Hindlimb muscle (tissue), 1 donor: ENCODE measurements at places on chromosomes 2 and 18.

DNA sequence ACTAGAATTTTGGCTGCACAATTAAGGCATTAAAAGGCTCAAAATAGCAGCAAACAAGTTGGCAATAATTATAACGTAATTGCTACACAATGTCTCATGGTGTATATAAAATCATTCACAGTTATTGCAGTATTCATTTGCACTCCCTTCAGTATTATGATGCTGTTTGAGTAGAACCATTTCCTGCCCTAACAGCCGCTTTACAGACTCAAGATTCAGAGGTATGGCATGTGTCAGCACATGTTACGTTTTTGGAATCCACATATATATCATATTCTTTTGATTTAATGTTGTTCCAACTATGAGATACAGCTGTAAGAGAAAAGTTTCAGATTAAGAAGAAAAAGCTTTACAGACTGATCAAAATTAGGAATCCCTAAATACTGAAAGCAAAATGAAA is 56.3 kb upstream of the NCKAP5 start:
- DNase-seq: no peak

DNA sequence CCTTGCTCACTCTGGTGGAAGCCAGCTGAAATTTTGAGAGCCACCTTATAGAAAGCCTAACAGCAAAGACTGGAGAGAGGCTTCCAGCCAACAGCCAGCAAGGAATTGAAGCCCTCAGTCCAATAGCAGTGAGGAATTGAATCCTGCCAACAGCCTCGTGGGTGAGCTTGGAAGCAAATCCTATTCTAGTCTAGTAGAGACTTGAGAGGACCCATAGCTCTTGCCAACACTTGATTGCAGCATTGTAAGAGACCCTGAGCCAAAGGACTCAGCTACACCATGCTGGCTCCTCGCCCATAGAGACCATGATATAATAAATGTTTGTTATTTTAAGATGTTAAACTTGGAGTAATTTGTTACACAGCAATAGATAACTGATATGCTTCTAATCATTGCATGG is 403.0 kb upstream of the TNP1 start:
- DNase-seq: no peak

GRCh38 chr2:234401426-234401825 is 95.5 kb downstream of the ARL4C start:
- DNase-seq: peak; percentile 58

DNA sequence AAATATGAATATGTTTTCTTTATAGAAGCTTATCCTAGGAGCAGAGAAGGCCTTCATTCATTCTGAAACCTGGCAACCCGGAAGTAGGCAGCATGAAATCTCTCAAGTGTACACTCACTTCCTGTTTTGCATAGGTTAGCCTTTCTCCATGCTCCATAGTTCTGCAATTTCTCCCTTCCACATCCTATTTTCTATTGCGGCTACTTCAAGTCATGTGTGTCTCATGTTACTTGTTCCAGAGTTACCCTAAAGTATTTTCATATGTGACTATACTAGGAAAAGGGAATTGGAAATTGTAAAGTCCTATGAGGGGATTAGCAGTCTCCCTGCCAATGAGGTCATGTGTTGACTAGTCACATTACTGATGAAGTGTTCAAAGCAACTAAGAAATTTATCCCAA is 320.6 kb downstream of the NCKAP5 start:
- DNase-seq: no peak

GRCh38 chr2:175233135-175233719 is 51.7 kb upstream of the ATP5MC3 start:
- DNase-seq: no peak

DNA sequence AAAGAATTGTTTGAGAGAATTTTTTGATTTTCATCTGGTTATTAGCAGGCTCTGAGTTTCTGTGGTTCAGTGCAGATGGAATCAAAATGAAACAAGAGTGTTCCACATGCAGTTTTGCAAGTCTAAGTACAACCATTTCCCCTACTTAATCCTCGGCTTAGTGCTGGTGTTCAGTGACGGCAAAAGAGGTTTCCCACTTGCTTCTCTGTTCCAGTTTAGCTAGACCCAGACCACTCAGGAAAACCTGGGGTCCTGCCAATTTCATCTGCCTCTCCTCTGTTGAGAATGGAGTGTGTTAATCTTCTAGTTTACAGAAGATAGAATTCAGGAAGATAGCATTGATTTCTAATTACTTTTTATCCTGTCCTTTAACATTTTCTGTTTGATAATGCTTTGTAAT is 996.2 kb upstream of the FANCL start:
- no peak for DNase-seq

DNA sequence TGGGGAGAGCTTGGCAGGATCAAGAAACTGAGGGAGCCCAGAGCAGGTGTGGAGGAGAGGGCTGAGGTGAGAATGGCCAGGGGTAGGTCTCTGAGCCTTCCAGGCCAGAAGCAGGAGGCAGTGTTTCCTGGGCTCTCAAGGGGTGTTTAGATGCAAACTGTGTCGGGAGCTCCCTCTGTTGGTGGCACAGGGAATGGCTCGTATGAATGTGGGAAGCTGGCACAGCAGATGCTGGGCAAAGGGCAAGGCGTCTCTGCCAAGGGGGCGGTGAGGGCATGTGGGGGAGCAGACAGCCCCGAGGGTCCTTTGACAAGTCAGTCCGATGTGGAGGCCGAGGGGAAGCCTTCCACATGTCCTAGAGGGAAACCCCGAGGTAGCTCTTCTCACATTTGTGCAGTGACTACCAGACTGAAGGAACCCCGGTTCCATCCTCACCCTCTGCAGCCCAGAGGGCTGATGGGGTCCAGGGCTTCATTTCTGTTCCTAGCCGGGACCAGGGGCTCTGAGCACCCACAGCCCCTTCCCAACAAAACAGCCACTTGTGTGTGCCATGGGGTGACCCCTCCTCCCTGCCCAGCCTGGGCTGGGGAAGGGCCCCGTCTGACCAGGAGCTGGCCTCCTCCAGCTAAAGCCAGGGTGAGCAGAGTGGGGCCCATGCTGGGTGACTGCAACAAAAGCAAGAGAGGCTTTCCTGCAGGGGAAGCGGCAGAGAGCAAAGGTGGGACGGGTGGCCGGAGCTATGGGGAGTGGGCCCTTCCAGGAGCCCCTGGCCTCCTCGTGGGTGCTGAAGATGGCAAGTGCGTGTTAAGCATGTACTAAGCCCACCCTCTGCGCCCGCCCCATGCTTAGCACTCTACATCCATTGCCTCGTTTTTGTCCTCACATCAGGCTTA is 103.4 kb downstream of the SEPTIN10 start:
- peak; percentile 71 for DNase-seq

DNA sequence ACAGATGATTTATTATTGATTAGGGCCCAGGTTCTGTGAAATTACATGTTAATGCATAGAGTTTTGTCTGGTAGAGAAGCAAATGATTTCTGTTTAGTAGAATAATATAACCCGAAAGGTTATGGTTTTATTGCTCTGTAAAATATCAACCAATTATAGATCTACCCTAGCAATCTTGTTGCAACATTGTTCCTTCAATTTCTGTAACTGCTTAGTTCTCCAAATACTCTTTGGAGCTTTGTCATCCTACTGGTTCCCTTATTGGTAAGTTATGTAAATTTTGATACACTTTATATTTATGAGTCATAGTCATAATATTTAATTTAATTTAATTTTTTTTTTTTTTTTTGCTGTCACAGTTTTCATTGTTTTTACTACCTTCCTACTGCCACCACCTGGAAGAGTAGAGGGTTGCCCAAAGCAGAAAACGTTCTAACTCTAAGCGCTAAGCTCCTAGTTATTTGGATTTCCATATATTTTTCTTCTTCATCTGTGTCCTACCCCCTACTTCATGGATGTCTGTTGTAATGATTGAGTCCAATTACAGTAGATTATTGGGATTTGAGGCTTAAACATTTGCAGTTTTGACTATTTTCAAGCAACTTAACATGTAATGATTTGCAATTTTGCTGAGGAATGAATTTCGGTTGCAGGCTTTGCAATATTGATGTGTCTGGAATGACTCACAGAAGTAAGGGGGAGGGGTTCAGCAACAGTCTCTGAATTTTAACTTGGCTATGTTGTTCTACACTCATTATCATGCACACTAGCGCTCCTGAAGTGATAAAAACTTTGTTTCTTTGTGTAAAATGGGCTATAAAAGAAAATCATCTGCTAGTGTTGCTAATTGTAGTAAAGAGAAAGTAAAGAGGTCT is 51.1 kb downstream of the NABP1 start:
- DNase-seq: no peak

DNA sequence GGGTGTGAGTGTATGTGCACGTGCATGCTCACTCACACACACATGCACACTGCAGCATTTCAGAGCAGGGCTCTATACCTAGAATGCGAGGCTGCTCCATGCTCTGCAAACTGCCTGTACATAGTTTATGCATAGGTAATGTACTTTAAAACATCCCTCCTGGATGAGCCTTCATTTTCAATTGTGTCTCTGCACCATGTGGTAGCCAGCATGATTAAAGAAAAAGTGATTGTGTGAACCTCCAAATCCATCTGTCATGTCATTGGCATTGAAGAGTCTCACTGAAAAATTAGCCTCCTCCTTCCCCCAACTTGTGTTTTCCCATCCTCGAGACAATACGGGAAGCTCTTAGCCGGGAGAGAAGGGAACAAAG is 120.9 kb upstream of the SPATS2L start:
- DNase-seq: no peak

- no peak for DNase-seq
Observed at GRCh38 chr2:57806449-57806968, 240.1 kb upstream of the VRK2 start.

DNA sequence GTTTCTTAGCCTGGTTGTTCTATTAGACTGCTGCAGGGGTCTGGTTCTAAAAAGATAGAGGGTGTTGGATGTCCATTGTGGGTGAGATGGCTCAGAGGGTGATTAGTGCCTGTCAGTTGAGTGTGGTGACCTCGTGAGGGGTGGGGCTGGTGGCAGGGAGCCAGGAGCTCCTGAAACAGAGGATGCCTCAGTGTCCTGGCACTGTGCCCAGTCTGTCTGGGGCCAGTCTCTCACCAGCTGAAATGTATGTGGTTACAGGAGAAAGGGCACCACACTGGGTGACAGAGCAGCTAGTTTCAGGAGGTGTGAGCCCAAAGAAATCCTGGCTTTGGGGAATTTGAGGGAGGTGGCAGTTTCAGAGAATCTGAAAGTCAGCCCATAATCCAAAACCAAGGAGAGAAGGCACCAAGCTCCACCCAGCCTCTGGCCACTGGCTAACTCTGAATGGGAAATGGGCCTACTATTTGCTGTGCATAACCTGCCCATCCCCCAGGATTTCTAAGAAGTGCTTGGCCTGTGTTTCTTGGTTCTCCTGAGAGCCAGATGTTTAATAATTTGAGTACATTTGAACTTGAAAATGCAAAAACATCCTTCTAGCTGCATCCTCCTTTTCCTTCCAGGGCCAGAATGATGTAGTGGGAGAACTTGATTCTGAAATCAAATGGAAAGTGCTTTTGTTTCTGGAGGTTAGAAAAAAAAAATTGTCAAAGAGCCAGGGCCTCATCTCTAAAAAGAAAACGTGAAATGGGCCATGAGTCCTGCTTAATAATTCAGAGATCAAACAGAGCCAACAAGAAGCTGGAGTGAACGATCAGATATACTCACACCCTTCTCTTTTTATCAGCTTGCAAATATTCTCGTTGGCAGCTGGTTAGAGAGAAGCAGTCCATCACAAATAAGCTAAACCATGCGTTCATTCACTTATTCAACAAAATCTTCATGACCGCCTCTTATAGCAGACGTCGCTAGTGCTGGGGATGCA is 92.3 kb downstream of the B3GNT2 start:
- peak; percentile 55 for DNase-seq

GRCh38 chr2:97844311-97844859 is 131.0 kb downstream of the ZAP70 start:
- no peak for DNase-seq

- no peak for DNase-seq
Observed at GRCh38 chr2:237282568-237283128, 131.3 kb downstream of the COL6A3 start.

DNA sequence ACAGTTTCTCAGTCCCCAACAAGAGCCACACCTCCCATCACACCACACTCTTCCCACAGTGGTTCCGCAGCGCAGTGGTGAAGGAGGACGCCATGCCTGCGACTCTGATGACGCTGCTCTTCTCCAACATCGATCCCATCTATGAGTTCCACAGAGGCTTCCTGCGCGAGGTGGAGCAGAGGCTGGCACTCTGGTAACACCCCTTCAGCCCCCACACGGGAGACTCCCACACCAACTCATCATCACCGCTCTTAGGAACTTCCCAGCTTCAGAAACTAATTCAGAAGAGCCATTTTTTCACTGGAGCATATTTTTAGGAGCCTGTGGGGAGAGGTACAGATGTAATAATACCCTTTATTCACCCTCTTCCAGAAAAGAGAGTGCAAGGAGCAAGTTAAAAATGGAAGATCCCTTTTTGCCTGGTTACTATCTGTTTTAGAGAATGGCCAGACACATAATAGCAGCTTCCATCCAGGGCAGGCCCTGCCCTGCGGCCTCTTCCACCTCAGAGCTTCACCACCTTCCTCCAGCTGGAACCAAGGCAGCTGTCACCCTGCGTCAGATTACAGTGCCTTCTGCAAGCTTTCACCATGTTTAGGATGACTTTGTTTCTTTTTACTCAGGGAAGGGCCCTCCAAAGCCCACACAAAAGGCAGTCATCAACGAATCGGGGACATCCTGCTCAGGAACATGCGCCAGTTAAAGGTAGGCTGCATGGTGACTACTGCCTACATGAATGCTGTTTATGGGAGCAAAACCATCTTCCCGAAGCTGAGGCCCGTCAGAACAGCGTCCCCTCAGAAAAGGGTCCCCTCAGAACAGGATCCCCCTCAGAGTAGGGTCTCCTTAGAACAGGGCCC is 44.9 kb downstream of the STK25 start:
- no peak for DNase-seq

DNA sequence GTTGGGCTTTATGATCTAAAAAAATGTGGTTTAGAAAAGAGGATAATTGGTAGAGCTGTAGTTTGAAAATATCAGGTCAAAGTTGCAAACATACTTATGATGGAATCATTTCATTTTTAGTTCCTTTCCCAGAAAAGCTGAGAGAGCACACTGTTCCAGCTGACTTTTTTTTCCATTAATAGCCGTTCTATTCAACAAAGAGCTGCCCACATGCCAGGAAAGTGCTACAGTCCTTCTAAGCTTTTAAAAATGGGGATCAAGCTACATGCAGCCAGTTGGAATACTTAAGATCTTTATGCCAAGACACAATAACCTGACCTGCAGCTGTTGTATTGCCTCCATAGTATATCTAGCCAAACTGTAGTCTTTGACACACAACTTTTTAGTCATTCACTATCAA is 111.5 kb downstream of the GALNT3 start:
- peak; percentile 55 for DNase-seq

DNA sequence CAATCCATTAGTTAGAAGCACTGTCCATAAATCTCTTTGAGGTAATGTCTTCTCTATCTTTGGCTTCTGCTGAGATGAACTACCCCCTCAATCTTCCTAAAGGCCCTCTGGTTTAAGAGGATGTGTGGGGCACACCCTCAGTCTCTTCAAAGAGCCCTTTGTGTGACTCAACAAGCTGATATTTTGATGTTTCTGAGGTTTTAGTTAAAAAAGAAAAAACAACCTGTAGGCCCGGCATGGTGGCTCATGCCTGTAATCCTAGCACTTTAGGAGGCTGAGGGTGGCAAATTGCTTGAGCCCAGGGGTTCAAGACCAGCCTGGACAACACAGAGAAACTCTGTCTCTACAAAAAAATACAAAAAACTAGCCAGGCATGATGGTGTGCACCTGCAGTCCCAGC is 593.5 kb downstream of the TMEM182 start:
- no peak for DNase-seq

GRCh38 chr18:61001138-61001537 is 332.1 kb upstream of the CDH20 start:
- DNase-seq: no peak
